ENCODE measurements at places on chromosomes 6 and 20.

GRCh38 chr20:51391926-51392325, 150.6 kb downstream of the NFATC2 start:
- DNase-seq = no peak

GRCh38 chr6:3326184-3326971, 67.6 kb downstream of the PSMG4 start:
- DNase-seq = no peak

- no peak for DNase-seq
These were observed 39.6 kb downstream of the TPD52L1 start for GRCh38 chr6:125193208-125193607.

GRCh38 chr6:123811378-123811777, 7.7 kb downstream of the NKAIN2 start:
- no peak for DNase-seq

- no peak for DNase-seq
These were observed 454.5 kb upstream of the CITED2 start for GRCh38 chr6:139828751-139829519.

DNA sequence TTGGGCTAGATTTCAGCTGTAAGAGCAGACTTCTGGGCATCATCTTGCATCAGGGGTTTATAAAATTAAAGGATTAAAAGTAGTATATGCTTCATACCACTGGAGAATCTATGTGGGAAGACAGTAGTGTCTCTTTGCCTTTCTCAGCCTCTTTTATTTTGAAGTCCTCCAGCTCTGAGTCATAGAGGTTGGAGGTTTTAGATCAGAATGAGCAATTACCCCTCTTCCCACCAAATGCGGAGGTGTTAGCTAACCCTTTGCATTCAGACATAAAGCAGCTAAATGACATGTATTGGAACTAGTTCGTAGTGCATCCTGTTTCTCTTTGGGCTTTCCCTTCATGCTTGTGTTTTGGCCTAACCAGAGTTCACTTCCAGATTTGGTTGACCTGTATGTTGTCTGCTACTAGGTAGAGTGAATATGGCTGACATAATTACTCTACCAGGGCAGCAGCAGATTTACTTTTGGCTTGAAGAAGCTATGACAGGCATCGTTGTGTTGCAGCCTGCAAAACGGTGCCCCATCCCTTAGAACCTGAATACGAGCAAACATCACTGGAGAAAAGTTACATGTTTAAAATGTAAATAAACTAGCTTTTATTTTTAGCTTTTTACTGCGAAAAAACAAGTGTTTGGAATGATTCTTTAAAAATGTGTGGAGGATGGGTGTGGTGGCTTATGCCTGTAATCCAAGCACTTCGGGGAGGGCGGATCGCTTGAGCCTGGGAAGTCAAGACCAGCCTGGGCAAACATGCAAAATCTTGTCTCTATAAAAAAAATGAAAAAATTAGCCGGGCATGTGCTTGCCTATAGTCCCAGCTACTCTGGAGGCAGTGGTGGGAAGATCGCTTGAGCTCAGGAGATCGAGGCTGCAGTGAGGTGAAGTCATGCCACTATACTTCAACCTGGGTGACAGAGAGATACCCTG, 82.2 kb downstream of the MYO6 start:
- DNase-seq = no peak

GRCh38 chr6:116465246-116465645, 4.1 kb downstream of the CALHM6 start:
- no peak for DNase-seq

DNA sequence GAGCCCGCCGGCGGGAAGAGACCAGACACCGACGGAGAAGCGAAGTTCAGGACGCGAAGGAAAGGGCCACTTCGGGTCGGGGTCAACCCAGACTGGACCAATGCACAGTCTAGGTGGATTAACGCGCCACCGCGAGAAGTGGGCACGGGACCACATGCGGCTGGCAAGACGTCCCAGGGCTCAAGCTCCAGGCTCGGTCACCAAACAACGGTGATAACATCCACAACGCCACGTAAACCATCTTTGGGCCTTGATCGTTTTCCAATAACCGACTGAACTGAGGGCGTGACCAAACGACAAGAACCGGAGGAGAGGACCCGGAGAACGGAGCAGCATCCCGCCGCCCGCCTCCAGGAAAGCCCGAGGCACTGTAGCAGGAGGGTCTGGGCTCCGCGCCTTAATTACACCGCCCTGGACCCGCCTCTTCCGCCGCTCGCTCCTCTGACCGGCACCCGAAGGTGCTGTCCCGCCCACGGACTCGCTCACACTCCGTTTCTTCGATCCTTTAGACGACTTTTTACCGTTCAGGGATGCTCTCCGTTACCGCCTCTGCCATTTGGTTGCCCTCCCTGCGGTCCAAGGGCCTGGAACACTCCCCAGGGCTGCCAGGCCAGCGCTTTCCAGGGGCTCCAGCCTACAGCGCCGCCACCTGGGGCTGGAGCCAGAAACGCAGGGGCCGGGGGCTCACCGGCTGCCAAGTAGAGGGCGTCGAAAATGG, 44.1 kb downstream of the DPPA5 start:
- peak; percentile 41 for DNase-seq

DNA sequence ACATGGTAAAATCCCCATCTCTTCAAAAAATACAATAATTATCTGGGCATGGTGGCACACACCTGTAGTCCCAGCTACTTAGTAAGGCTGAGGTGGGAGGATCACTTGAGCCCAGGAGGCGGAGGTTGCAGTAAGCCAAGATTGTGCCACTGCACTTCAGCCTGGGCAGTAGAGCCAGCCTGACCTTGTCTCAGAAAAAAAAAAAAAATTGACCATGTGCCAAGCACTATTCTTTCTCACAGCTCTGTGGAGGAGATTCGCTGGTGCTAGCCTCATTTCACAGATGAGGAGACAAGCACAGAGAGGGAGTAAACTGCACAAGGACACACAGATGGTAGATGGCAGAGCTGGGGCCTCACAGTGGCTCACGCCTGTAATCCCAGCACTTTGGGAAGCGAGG, 131.8 kb upstream of the JARID2 start:
- DNase-seq = no peak

GRCh38 chr6:143060806-143061596, at the start of gene AIG1:
Gene AIG1 (plus strand): TSS chr6:143060889. CDS start chr6:143060926, 37 bp downstream.
- DNase-seq = peak; percentile 55

GRCh38 chr20:48098866-48099265, 313.6 kb upstream of the SULF2 start:
- DNase-seq = no peak

- DNase-seq = peak; percentile 58
These were observed 75.4 kb upstream of the TMEM244 start for GRCh38 chr6:129936329-129937165.

- no peak for DNase-seq
These were observed 78.1 kb downstream of the GRM4 start for GRCh38 chr6:34067814-34068213.

DNA sequence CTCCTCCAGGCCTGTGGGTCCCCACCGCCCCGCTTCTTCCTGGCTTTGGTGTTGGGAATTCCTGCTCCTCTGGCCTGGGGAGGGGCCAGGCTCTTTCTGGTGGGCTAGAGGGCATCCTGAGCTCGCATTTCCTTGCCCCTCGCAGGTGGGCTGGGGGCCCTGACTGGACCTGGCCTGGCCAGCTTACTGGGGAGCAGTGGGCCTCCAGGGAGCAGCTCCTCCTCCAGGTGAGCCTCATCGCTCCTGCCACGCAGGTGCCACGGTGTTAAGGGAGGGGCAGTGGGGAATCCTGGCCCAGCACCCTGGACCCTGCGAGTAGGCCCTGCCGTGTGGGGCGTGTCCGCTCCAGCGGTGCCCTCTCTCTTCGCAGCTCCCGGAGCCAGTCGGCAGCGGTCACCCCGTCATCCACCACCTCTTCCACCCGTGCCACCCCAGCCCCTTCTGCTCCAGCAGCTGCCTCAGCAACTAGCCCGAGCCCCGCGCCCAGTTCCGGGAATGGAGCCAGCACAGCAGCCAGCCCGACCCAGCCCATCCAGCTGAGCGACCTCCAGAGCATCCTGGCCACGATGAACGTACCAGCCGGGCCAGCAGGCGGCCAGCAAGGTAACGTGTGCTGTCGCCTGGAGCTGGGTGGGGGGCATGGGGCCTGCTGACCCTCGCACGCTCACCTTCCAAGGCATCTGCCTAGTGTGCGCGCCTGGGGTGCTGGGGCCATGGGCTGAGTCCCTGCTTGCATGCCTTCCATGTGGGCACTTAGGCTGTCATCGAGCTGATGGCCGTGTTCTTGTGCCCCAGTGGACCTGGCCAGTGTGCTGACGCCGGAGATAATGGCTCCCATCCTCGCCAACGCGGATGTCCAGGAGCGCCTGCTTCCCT, 4.7 kb downstream of the ADRM1 start:
- DNase-seq = no peak

DNA sequence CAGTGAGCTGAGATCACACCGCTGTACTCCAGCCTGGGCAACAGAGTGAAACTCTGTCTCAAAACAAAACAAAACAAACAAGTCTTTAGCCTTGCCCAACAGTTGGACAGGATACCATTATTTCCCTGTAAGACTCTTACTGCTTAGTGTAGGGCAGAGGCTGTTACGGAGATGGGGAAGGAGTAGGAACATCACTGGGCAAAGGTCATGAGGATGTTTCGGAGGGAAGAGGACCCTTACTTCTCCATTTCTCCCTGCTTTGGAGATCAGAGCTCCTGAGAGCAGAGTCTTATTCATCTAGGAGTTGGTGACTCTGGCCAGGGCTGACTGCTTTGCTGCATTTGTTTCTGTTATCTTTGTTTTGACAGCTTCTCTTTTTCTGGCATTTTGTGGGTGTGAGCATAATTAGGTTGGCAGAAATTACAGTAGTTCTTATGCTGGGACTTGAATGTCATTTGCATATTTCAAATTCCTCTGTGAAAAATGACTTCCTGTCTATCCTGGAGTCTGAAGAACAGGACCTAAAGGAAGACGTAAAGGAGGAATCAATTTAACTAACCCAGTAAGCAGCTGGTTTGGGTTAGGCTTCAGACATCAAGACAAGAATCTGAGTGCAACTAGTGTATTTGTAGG, 89.0 kb downstream of the CDS2 start:
- no peak for DNase-seq

- DNase-seq = no peak
These were observed 82.0 kb downstream of the PKIB start for GRCh38 chr6:122692175-122692598.

- no peak for DNase-seq
These were observed 23.0 kb downstream of the SLC23A2 start for GRCh38 chr20:4978050-4978918.

- DNase-seq = no peak
These were observed 24.0 kb downstream of the ADA start for GRCh38 chr20:44627364-44628010.

DNA sequence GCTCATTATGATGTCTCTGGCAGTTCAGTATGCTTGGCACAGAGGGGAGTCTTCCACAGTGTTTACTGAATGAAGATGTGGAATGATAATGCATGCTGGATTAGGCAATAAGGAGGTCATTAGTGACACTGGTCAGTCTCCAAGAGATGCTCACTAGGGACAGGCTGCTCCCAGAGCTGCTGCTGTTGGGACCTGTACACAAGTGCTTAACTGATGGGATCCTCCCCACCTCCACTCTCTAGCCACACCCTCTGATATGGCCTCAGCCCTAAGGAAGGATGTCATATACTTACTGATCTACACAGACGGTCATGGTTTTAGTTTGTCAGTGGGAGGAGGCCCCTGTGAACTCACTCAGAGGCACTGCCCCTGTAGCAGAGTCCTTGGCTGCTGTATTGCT, 73.4 kb downstream of the MYB start:
- DNase-seq = no peak

- no peak for DNase-seq
These were observed 33.1 kb upstream of the CNKSR3 start for GRCh38 chr6:154543628-154544027.

GRCh38 chr20:59721386-59721785, 117.0 kb downstream of the PHACTR3 start:
- no peak for DNase-seq

DNA sequence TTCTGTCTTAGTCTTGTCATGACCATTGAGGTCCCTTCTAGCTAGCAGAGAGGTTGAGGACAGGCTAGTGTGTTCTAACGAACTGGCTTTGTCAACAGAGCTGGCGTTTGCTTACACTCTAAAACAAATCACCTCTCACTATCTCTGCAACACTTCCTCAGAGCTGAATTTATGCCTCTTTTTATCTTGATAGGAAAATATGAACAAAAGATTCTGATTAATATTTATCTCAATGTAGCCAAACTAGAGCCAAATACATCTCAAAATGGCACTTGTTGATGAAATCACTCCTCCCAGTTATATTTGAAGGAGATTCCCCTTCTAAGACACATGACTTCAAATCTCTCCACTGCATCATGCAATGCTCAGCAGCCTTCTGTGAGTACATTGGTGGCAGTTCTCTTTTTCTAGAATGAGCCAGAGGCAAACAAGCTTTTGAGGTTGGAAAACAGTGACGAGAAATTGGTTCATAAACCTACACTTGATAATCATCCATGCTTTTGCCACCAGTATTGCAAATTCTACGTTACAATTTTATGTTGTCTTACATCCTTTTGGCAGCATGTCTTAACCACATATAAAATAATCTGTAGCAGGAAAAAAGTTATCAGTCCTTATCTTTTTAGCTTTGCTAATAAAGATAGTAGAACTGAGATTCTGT, 615.7 kb upstream of the CITED2 start:
- DNase-seq = no peak

DNA sequence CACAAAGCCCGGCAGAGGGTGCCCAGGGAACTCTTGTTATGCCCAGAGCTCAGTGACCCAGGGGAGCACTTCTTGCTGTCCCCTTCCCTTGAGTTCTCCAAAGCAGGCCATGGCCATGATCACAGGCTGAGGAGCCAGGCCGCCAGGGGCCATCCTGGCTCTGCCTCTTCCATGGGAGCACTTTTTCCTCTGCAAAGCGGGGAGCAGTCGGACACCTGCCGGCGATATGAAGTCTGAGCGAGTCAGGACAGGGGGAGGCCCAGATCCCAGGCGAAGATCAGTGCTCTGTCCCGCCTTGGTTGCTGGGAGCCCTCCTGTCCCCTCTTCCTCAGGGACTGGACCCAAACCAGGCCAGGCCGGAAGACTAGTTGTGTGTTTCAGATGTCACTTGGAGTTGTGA, 67.9 kb downstream of the TCP11 start:
- DNase-seq = no peak

GRCh38 chr6:112005013-112005371, 48.9 kb upstream of the CCN6 start:
- DNase-seq = no peak

GRCh38 chr20:25288291-25289181, 40.7 kb downstream of the PYGB start:
- DNase-seq = no peak

DNA sequence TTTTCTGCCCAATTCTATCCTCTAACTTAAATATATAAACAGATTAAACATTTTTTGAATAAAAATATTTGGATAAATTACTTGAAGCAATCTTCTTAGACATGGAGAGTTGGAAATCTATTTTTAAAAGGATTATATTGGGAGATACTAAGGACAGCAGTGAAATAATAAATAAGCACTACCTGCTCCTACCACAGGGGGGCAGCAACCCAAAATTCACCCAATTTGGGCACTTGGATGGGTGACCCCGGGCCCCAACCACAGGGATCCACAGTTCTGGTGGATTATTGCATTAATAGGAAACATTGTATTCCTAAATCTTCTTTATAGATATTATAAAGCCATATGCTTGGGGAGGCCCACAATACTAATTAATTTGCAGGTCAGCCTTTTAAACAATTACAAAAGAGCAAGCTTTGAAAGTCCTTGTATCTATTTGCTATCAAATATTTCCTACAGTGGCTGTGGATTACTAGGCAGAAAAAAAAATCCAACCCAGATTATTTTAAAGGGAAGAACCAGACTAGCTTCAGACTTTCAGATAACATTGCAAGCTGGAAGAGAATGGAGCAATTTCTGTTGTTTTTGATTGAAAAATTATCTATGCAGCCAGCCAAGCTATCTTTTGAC, 66.4 kb upstream of the PDE10A start:
- DNase-seq = peak; percentile 54
